K562 (cell line): ENCODE measurements at places on chromosomes 5 and 9. TPM values are rescaled to one million over a fixed set of nuclear protein-coding genes. Genes with fewer than 3 reads are reported as not detected.

GRCh38 chr5:55895346-55895745 lies 44.2 kb downstream of the IL31RA start:
- DNase-seq, result no peak
- H3K36me3 ChIP-seq, result no peaks in the 10 kb centered on the region
- no peak overlapping the region for H3K27ac ChIP-seq
- H3K4me3 ChIP-seq, result no peak overlapping the region

- no peak overlapping the region for H3K27ac ChIP-seq
- no peaks in the 10 kb centered on the region for H3K27me3 ChIP-seq
- H3K4me3 ChIP-seq, result no peak overlapping the region
- DNase-seq, result no peak
- H3K4me1 ChIP-seq, result no peaks in the 10 kb centered on the region
- no peaks in the 10 kb centered on the region for H3K36me3 ChIP-seq
Observed at GRCh38 chr5:103422756-103423155, 139.8 kb downstream of the NUDT12 start.

The SRA1 gene
- total RNA-seq, result 45.8 and 47.4 TPM in 2 replicates

GRCh38 chr9:129252937-129253802 lies 75.1 kb upstream of the IER5L start:
- H3K4me1 ChIP-seq, result peaks cover 10% of the 10 kb centered on the region; the same call in 2 of the 3 replicates
- H3K4me3 ChIP-seq, result no peak overlapping the region
- no peaks in the 10 kb centered on the region for H3K36me3 ChIP-seq
- H3K27ac ChIP-seq, result no peak overlapping the region
- H3K27me3 ChIP-seq, result no peaks in the 10 kb centered on the region

DNA sequence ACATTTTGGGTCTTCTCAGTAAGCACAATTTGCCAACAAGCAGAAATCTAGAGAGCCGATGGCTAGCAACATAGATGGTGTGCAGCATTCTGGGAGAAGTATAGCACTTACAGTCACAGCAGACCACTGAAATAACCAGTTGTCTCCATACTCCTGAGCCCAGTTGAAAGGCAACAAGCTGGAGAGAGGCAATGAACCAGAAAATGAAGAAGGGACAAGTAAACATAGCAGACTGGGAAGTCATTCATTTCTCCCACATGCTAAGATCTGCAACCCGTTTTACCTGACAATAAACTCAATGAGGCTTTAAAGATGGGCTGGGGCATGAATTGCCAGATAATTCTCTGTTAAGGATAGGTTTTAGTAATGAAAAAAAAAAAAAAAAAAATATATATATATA lies 575.6 kb upstream of the GRAMD2B start:
- no peaks in the 10 kb centered on the region for H3K36me3 ChIP-seq
- H3K27ac ChIP-seq, result no peak overlapping the region
- DNase-seq, result no peak
- H3K27me3 ChIP-seq, result no peaks in the 10 kb centered on the region
- no peaks in the 10 kb centered on the region for H3K4me1 ChIP-seq

GRCh38 chr9:37107701-37108100 lies 12.7 kb upstream of the ZCCHC7 start:
- H3K4me1 ChIP-seq, result peaks cover 6% of the 10 kb centered on the region; the same call in 1 of the 2 replicates
- no peak for DNase-seq
- no peaks in the 10 kb centered on the region for H3K27me3 ChIP-seq
- H3K4me3 ChIP-seq, result no peak overlapping the region

DNA sequence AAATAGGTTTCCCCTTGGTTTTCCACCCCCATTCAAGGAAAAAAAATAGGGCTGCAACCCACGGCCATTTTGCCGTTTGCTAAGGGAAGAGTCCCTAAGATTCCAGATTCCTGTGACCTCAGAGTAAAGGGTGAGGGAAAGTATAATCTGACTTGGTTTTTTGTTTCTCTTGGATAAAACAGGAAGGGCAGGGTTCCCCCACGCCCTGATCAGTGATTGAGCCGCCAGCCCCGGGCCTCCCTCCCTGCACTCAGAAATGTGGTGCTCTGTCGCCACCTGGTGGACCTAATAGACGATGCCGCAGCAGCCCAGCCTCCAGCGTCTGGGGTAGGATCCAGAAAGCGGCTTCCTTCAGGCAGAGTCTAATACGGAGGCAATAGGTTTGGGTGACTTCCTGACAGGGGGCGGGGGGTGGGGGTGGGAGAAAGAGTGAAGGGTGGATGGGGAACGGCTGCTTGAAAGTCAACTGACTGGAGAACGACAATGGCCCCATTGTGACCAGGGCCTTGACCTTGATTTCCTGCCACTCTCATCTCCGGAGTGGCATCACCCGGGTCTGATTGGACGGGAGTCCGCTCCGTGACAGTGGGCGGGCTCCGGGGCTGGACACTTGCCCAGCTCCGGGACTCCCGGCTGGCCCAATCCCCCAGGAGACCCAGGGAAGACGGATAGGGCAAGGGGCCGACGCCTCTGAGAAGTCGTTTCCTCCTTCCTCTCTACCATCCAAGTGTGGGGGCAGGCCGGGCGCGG lies 17.8 kb upstream of the CYSTM1 start:
- H3K4me1 ChIP-seq, result no peaks in the 10 kb centered on the region
- no peak overlapping the region for H3K4me3 ChIP-seq
- peak; percentile 90 for DNase-seq
- peaks cover 4% of the 10 kb centered on the region; the same call in 1 of the 2 replicates for H3K27me3 ChIP-seq

- no peak for DNase-seq
- H3K4me3 ChIP-seq, result no peak overlapping the region
- H3K36me3 ChIP-seq, result 0 out of 3 replicates have a peak, but pooled peaks cover 2% of the 10 kb centered on the region
- no peak overlapping the region for H3K27ac ChIP-seq
- H3K4me1 ChIP-seq, result peaks cover 3% of the 10 kb centered on the region; the same call in 1 of the 2 replicates
Observed at GRCh38 chr9:35042081-35042604, 30.3 kb downstream of the VCP start.

- peak overlapping the region; percentile 76 for H3K4me3 ChIP-seq
- H3K36me3 ChIP-seq, result no peaks in the 10 kb centered on the region
- peak overlapping the region; percentile 18; the same call in 2 of the 3 replicates for H3K27ac ChIP-seq
- peak; percentile 55 for DNase-seq
Observed at GRCh38 chr9:127612939-127613582, 984 bp downstream of the STXBP1 start.

DNA sequence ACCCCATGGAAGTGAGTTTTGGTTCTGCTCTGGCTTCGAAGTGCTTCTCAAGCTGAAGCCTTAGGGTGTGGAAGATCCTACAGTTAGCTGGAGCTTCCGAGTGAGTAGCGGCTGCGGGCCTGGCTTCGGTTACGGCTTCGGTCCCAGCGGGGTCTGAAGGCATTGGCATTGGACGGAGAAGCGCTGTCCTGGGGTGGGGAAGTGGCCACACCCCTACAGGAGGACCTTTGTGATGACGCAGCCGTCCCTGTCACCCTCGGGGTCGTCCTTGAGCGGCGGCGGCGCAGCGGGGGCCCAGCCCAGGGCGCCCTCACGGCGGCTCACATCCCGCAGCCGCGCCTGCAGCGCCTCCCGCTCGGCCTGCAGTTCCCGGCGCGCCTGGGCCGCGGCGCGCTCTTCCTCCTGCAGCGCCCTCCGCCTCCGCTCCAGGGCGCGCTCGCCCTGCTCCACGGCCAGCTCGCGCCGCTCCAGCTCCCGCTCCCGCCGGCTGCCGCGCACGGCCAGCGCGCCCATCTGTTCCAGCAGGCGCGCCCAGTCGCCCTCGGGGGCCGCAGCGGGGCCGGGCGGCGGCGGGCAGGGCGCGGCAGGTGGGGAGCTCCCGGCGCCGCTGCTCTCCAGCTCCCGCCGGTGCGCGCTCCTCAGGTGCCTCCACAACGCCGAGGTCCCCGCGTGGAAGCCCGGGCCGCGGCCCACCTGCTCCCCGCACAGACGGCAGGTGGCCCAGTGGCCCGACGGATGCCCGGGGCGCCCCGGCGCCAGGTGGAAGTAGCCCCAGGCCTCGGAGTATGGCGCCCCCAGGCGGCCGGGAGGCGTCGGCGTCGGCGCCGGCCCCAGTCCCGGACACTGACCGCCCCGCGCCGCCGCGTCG lies 9.9 kb downstream of the ZBED3 start:
- H3K4me3 ChIP-seq, result peak overlapping the region; percentile 59
- peak; percentile 81 for DNase-seq
- H3K4me1 ChIP-seq, result no peaks in the 10 kb centered on the region; the same call in 2 of the 3 replicates

- H3K27ac ChIP-seq, result no peak overlapping the region
- peaks cover 35% of the 10 kb centered on the region for H3K27me3 ChIP-seq
- H3K36me3 ChIP-seq, result no peaks in the 10 kb centered on the region
Observed at GRCh38 chr9:126420643-126421564, 94.3 kb downstream of the MVB12B start.

DNA sequence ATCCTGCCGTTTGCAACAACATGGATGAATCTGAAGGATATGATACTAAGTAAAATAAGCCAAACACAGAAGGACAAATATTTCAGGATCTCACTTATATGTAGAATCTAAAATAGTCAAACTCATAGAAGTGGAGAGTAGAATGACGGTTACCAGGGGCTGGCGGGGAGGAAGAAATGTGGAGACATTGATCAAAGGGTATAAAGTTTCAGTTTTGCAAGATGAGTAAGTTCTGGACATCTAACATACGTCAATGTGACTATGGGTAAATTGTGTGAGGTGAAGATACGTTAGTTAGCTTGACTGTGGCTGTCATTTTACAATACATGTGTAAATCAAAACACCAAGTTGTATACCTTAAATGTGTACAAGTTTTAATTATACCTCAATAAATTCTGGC lies 200.3 kb downstream of the SNX18 start:
- H3K27ac ChIP-seq, result no peak overlapping the region
- H3K4me1 ChIP-seq, result peaks cover 13% of the 10 kb centered on the region; the same call in 2 of the 3 replicates
- no peak overlapping the region for H3K4me3 ChIP-seq
- H3K27me3 ChIP-seq, result no peaks in the 10 kb centered on the region
- H3K36me3 ChIP-seq, result no peaks in the 10 kb centered on the region
- no peak for DNase-seq
